ENCODE measurements at places on chromosomes 4 and X.
A peak's percentile ranks its signal among the peaks of the same experiment; 100 is the strongest.

DNA sequence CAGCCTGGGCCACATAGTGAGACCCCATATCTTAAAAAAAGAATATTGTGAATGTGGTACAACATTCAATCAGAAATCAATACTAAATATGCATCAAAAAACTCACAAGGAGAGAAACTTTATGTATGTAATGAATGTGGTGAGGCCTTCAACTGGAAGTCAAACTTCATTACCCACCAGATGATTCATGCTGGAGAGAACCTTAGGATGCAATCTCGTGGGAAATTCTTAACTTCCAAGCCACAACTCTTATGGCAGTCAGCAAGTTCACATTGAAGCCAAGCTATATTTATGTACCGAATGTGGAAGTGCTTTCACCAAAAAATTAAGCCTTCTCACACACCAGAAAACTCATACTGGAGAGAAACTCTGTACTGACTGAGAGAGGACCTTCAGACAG, 84.5 kb upstream of the UXT start:
- peak; percentile 5 for DNase-seq

- DNase-seq, result no peak
Measured at GRCh38 chrX:47610511-47610910, 9.1 kb downstream of the SYN1 start.

DNA sequence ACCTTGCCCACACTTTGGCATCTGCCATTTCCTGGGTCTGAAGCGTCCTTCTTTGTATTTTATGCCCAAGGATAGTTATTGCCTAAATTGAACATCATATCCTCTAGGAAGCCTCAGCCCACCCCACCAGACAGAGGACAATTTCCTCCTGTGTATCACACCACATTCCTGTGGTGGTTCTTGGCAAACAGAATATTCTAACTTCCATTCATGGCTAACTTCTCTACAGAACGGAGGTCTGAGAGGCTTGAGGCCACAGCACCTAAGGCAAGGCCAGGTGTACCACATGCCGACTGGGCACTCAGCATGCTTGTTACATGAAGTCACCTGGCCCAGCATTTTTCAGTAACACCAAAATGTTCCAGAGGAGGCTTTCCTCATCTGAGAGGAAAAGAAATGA, 42.4 kb downstream of the CD99L2 start:
- peak; percentile 49 for DNase-seq

- DNase-seq, result peak; percentile 22
Measured at GRCh38 chr4:108742451-108743420, 20.1 kb downstream of the ETNPPL start.

DNA sequence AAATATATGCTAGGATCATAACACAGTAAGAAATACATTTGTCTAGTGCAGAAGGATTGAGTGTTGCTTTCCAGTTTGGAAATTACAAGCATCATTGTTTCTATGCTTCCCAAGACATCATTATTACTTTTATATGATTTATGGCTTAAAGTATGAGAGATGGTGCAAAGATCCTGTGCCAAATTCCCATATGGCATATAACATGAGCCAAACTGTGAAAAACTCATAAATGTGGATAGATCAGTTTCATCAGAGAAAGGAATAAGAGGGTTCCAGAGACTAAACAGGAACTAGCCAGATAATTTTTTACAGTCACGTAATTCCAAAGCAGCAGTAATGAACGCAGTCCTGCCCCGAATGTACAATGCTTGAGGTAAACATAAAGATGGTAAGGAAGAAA, 126.3 kb downstream of the PRDM5 start:
- no peak for DNase-seq

DNA sequence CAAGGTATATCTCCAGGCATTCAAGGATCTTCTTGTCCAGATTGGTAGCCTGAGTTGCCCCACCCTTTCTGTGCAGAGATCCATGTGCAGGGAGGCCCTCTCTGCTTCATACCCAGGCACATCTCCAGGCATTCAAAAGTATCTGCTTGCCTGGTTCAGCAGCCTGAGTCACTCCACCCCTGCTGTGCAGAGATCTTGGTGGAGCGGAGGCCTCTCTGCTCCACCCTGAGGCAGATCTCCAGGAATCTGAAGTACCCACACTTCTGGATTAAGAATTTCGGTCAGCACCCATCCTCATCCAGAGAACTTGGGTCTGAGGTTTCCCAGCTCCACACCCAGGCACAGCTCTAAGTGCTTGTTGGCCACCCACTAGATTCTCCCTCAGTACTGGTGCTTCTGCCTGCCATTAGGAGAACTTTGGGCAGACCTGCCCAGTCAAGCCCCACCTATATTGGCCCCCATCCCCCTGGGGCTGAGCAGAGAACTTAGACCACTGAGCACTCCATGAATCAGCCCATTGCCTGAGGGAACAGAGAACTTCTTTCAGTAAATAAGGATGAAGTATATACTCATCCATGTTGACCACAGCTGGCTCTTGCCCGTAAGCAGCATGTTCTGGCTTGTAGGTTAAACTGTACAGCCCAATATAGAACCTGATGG, 199.5 kb upstream of the ZCCHC13 start:
- DNase-seq, result no peak

- no peak for DNase-seq
Measured at GRCh38 chrX:38500141-38500540, 61.2 kb upstream of the TSPAN7 start.

- DNase-seq, result peak; percentile 52
Measured at GRCh38 chr4:48109413-48110263, 24.4 kb downstream of the TXK start.

DNA sequence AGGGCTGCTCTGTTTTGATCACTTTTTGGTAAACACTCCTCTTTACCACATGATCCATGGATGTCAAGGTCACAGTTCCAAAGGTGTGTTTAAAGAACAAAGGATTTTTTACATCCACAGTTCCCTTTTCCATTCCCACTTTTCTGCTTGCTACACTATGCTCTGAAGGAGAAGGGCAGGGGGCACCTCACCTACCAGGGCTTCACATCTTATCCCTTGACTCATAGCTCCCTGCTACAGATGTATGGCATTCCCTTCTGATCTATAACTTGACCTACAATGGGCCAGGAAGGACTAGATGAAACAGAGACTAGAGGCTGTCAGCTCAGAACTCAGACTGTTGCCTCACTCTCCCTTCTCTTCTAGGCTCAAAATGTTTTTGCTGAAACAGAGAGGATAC, 233.1 kb upstream of the RPS6KA3 start:
- no peak for DNase-seq

DNA sequence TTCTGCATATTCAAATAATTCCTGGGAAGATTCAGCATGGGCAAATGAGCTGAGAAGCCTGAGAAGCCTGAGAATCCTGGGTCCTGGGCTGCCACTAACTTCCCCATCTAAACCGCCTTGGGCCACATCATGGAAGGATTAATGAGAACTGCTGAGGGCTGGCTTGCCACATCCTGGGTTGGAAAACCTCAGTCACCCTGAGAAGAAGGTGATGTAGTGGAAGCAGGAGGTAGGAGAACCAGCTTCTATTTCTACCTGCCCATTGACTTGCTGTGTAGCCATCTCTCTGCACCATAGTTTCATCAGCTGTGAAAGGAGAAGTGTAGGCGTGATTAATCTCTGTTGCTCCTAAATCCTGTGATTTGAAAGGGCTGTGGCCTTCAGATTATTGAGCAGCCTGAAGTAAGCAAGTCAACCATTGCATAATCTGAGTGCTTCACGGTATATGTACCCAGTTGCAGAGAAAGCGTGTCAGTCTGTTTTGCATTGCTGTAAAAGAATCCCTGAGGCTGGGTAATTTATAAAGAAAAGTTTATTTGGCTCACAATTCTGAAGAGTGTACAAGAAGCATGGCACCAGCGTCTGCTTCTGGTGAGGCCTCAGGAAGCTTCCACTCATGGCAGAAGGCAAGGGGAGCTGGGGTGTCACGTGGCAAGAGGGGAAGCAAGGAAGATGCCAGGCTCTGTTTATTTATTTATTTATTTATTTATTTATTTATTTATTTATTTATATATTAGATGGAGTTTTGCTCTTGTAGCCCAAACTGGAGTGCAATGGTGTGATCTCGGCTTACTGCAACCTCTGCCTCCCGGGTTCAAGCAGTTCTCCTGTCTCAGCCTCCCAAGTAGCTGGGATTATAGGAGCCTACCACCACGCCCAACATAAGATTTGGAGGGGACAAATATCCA, 140.9 kb upstream of the ATP6AP2 start:
- DNase-seq, result no peak

GRCh38 chrX:15606136-15606535, 5.4 kb upstream of the ACE2 start:
- DNase-seq, result no peak

DNA sequence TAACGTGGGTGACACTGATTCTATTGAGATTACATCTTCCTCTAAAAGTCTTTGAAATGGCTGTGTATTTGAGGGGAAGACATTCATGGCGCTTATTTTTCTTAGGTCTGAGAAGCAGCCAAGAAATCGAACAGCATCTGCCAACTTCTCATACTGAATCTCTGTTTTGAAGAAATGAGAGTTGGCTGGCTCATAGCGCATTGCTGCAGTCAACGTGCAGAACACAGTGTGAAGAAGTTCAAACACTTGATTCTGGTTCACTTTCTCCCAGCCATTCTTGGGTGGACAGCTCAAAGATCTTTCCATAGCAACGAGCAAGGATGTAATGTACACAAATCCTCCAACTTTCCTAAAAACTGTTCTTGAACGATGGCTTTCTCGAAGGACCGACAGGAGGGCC, 156.5 kb downstream of the WDFY3 start:
- peak; percentile 15 for DNase-seq

DNA sequence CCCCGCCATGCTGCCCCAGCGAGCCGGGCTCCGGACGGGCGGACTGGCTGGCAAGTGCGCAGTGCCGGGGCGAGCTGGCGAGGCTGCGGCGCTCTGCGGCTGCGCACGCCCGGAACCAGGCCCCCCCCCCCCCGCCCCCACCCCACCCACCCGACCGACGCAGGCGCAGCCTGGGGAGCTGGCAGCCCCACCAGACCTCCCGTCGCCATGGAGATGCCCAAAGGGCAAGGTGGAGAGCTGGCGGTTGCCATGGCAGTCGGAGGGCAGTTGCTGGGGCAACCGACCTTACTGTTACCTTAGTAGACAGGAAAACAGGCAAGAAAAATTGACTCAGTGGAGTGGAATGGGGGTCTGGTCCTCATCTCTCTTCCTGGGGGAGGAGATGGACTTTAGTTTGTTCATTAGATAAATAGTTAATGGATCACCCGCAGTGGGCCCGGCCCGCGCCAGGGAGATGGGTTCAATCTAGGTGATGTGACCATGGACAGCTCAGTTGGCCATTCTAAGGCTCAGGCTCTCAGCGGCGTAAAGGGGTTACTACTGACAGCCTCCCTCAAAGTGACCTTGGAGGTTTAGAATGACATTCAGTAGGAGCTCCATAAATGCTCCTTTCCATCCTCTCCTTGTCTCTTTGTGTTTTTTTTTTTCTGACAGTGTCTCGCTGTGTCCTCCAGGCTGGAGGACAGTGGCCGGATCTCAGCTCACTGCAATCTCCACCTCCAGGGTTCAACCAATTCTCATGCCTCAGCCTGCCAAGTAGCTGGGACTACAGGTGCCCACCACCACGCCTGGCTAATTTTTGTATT, at the start of gene PCSK1N:
Gene PCSK1N, minus strand, starts transcription at position 87 of the 806 bp plus-strand sequence. Its CDS starts 78 bp downstream, at position 9.
- DNase-seq, result peak; percentile 33

DNA sequence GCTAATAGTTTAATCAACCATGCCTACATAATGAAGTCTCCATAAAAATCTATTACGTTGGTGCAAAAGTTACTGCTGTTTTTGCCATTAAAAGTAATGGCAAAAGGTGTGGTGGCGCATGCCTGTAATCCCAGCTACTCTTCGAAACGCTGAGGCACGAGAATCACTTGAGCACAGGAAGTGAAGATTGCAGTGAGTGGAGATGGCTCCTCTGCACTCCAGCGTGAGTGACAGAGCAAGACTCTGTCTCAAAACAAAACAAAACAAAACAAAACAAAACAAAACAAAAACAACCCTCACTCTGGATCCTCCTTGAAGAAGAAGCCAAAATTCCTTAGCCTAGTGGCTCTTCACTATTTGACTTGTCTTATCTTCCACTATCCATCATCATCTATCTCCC, 78.0 kb downstream of the MSN start:
- no peak for DNase-seq

- no peak for DNase-seq
Measured at GRCh38 chr4:53281438-53281837, 84.4 kb downstream of the SCFD2 start.

GRCh38 chrX:95290455-95290854, 1394.2 kb upstream of the DIAPH2 start:
- DNase-seq, result no peak

GRCh38 chr4:158818560-158819140, 49.8 kb downstream of the FNIP2 start:
- no peak for DNase-seq

DNA sequence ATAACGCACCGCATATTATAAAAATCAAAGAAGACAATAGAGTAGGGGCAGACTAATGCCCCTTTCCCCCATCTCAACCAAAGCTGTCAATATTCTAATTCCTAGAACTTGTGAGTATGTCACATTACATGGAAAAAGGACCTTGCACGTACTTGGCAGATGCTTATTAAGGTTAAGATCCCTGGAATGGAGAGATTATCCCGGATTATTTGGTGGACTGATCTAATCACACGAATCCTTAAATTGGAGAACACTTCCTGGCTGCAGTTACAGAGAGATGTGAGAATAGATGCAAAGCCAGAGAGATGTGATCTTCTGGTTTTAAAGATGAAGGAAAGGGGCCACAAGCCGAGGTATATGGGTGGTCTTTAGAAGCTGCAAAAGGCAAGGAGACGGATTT, 548.7 kb downstream of the SPRY1 start:
- DNase-seq, result no peak

GRCh38 chr4:139920486-139921002, 233.4 kb downstream of the MAML3 start:
- DNase-seq, result no peak

DNA sequence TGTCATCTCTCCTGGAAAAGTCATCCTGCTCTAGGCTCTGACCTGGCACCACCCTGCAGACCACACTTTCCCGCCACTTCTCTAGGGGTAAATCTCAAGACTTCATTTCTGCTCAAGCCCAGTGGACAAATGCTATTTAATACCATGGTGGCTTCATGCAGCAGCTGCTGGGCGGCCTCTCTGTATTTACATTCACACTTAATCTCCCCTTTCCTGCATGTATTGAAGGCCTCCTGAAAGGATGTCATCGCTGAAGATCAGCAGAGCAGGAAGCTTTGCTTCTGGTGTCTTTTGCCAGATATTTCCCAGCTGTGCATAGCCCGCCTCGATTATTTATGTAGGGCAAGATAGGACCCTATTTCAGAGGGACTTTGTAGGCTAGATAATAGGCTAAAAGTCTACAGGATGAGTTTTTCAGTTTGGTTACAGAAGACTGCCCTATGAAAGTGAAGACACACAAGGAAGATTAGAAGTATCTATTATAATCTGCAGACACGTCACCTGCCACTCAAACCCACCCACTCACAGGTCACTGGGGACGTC, 17.2 kb downstream of the PROM1 start:
- DNase-seq, result no peak

DNA sequence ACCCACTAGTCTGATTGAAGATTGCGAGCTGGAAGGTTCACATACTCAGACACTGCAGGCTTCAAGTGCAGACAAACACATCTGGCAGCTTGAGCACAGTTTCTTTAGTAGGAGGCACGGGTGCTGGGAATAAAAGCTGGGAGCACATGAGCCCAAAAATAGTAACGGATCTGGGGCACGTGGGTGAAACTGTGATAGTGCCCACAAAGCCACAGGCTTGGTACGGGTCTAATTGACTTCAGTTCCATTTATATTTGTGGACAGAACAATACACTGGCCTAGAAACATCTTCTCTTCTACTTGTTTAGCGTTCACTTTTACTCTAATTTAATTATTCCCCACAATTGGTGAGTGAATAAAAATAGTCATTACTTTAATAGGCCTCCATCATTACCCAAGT, 2370.7 kb downstream of the PCDH7 start:
- DNase-seq, result no peak
